CD4-positive, alpha-beta T cell treated with Interleukin-15 for 4 hours (primary cell): ENCODE measurements at places on chromosomes 12 and 14.

- no peak for DNase-seq
Measured at GRCh38 chr12:6378709-6379472, 3.5 kb upstream of the SCNN1A start.

- no peak for DNase-seq
Measured at GRCh38 chr12:4201333-4202100, 72.0 kb upstream of the CCND2 start.

GRCh38 chr12:62618930-62619329 lies 152.3 kb downstream of the MON2 start:
- DNase-seq, result no peak

DNA sequence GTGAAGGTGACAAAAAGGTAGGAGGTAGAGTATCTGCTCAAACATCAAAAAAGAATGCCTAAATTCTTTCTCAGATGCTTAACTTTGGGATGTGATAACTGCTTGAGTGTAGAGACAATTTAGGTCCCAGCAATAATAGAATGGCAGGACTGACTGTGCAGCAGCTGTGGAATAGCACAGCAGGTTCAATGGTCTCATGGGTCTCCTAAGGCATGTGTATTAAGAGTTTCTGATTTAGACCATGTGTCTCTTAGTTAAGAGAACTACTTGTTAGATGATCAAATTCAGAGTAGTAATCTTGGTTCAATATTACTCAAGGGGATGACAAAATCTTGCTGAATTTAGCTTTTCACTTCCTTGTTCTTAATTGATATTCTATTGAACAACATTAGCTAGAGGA lies 72.0 kb downstream of the ALX1 start:
- no peak for DNase-seq

DNA sequence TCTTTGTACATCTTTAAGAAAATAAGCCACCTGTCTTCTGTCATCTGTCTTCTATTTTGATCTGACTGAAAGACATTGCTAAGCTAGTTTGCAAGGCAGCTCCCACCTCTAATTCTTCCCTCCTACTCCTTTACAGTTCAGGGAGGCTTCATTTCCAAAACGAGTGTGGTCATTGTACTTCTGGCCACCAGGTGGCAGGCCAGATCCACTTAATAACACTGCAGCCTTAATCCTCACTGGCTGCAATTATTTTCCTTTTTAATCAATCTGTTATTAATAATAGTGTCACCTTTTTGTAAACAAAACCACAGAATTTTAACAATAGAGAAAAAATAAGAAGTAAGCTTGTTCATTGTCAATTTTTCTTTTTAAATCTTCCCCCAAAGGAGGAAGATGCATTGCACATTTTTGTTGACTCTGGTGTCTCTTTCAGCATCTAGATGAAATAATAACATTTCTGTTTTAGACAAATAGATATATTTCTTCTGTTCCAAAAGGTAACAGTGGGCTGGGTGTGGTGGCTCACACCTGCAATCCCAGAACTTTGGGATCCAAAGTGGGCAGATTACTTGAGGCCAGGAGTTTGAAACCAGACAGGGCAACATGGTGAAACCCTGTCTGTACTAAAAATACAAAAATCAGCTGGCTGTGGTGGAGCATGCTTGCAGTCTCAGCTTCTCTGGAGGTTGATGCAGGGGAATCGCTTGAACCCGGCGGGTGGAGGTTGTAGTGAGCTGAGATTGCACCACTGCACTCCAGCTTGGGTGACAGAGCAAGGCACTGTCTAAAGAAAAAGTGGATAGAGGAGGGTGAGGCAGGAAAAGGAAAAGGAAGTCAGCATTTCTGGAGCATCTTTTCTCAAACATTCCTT lies 23.3 kb downstream of the GABARAPL1 start:
- peak; percentile 53 for DNase-seq

DNA sequence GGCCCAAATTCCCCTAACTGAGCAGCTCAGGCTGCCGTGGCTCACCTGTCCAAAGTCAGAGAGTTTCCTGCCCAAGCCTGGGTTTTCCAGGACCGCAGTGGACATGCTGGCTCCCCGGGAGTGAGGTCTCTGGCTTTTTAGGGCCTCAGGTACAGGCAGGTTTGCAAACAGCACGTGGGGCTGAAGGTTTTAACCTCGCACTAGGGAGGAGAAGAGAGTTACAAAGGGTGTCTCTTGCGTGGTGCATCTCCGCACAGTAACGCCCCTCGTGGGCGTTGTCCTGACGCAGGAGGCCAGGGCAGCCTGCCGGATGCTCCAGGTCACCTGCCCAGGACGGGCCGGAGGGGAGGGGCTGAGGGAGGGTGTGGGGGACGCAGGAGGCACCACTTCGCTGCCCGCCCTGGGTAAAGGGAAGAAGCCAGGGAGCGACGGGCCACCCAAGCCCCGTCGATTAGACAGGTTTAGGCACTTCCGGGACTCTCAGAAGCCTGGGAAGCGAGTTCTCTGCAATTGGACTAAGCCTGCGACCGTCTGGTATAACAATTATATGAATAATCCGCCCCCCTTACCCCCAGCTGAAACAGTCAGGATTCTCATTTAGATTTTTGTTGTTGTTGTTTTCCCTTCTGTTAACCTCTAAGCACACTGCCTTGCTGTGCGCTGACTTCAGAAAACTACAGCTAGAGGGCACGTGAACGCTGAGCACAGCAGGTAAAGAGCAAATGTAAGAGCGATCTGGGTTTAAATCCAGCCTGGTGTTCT lies at the start of gene PAH:
Gene PAH (minus strand): TSS at position 219 of the 762 bp plus-strand sequence. CDS start 114 bp downstream, at position 105.
- no peak for DNase-seq

DNA sequence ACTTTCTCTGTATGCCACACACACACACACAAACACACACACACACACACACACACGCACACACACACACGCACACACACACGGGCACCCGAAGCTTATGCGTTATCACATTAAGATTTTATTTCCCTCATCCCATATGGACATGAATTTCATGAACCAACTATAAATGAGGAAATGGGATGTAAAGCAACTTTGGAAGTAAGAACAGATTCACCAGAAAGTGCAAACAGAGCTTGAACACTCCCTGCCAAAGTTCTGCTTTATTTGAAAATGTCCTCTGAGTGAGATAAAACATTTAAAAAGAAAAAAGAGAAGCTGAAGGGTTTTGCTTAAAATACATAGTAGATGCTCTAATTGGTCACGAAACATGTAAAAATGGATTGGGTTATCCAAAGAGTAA lies 90.4 kb upstream of the OTX2 start:
- no peak for DNase-seq

- DNase-seq, result no peak
Measured at GRCh38 chr12:122934722-122935121, 31.5 kb downstream of the ABCB9 start.

- DNase-seq, result no peak
Measured at GRCh38 chr12:50951112-50951511, 1.2 kb upstream of the HIGD1C start.

DNA sequence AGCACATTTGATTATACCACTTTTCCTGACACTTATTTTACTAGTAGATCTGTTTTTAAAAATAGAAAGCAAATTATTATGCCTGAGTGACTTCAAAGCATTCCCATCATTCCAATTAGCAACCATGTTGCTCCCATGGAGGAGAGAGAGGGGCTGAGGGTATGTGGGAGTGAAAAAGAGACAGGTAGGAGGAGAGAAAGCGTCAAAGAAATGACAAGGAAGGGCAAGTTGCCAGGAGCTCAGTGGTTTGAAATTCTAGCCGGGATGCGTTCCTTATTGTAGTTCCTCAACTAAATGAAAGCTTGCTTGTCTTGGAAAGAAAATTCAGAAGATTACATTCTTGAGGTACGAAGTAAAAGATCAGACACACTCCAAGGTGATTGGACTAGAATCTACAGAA lies 92.4 kb upstream of the PKP2 start:
- DNase-seq, result no peak

DNA sequence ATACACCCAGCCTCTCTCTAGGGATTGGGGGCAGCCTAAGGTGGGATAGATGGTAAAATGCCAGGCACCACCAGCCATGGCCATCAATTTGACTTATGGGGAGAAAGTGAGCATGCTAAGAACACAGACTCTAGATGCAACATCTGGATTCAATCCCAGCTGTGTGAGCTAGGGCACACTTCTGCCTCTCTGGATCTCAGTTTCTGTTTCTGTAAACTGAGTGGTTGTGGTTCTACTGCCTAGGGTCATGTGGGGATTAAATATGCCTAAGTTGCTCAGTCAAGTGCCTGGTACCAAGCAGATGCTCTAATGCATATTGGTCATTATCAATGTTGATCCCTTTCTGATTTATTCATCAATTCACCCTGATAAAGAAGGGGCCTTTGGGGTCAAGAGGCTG lies 12.6 kb upstream of the OAS1 start:
- no peak for DNase-seq

- DNase-seq, result no peak
Measured at GRCh38 chr14:89801136-89801535, 153.4 kb downstream of the EFCAB11 start.

GRCh38 chr12:88940854-88941253 lies 360.6 kb upstream of the KITLG start:
- DNase-seq, result no peak

DNA sequence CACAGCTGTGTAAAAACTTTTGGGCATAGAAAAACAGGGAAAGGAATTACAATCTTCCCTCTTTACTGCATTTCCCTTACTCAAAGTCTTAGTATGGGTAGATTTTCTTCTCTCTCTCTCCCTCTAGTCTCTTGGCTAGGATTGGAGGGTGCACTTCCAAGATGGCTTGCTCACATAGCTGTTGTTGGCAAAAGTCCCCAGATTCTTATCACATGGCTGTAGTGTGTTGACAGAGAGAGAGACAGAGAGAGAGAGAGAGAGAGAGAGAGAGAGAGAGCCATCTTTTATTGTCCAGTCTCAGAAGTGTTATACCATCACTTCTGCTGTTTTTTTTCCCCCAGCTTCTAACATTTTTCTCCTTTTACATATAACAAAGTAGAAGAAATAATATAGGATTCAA lies 6.3 kb upstream of the OR4E2 start:
- DNase-seq, result no peak

GRCh38 chr12:12582895-12583303 lies 20.2 kb upstream of the DUSP16 start:
- no peak for DNase-seq

- no peak for DNase-seq
Measured at GRCh38 chr12:59027199-59027598, 106.9 kb upstream of the LRIG3 start.

GRCh38 chr12:18221726-18222125 lies 39.6 kb upstream of the PIK3C2G start:
- no peak for DNase-seq

DNA sequence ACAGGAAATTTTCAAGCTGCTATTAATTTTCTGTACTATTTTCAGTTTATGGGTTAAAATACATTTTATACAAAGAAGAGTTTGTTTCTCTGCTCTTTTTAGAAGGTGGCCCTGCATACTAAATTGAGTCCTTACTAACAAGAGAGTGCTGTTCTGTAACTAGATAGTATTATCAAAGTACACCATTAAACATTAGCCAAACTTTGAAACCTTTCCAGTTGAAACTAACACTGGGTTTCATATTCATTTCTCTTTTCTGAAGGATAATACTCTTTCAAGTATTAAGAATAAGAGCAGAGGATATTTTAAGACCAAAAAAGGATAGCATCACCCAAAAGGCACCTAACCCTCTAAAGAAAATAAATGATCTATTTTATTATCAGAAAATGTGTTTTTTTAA lies 47.2 kb downstream of the PEBP1 start:
- no peak for DNase-seq

DNA sequence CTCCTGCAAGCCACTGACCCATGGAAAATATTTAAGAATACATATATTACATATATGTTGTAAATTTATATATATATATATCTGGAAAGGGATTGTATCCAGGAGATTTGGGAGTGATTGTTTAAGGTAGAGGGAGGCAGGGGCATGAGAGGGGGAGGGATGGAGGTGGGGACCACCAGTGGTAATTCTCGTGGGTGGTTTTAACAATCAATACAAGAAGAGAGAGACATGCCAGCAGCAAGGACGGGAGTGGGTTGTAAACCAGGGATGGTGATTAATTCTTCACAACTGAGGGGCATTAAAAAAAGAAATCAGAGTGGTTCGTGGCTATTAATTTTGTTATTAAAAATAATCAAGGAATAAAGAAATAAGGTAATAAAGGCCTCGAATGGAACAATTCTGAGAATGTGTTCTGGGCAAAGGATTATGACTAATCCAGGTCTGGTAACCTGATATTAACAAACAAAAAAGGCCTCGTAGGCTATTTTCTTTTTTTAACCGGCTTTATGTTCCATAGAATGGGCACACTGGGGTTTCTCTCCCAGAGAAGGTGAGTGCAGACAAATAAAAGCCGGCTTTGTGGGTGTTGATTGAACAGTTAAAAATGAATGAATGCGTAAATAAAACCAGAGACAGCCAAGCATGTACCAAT lies 8.3 kb upstream of the RTL1 start:
- DNase-seq, result no peak

GRCh38 chr12:57632073-57632957 lies 686 bp downstream of the B4GALNT1 start:
- DNase-seq, result no peak

DNA sequence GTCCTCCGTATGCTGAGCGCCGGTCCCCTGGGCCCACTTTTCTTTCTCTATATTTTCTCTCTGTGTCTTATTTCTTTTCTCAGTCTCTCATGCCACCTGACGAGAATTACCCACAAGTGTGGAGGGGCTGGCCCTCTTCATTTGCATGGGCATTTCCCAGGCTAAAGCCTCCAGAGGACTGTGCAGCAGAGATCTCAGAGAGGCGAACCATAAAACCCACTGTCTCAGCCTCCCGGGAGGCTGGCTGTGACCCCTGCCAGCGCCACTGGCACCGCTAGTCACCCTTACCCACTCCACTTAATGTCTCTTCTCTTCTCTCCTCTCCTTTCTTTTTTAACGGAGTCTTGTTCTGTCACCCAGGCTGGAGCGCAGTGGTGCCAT lies 7.1 kb upstream of the SERPINA9 start:
- DNase-seq, result no peak

GRCh38 chr12:112973818-112974231 lies 4.5 kb upstream of the OAS2 start:
- no peak for DNase-seq

DNA sequence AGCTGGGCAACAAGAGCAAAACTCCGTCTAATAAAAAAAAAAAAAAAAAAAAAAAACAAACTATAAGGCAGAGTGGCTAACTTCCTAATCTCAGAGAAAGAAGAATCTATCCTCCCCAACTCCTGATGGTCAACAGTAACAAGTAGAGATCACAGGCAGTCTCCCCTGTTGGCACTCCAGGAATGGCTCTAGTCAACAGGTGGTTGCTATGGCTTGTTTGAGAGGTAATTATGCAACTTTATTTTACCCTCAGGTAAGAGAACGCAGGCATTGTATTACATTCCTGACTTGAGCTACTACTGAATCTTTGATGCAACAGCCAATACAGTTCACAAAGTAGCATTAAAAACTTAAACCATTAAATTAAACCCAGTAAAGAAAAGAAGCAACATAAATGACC lies 180.3 kb downstream of the DICER1 start:
- DNase-seq, result no peak

- no peak for DNase-seq
Measured at GRCh38 chr14:68557648-68558047, 235.2 kb downstream of the ZFP36L1 start.

DNA sequence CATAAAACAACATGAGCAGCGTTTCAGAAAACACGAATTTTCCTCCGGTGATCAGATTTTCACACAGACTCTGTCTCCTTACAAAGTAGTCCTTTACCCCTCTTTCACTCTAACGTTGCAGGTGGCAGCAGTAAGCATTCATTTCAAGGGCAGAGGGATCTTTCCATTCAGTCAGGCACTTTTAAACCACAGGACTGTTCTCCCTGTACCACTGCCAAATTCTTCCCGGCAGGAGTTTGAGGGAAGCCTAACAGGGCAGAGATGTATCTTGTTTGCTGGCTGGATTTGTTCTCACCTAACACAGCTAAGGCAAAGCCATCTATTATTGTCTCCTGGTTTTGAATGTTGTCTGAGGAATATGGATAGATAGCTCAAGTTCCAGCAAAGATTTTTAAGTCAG lies 1187.3 kb upstream of the SEL1L start:
- DNase-seq, result no peak
